ENCODE measurements at places on chromosomes 5 and 9.
A peak's percentile ranks its signal among the peaks of the same experiment; 100 is the strongest.

DNA sequence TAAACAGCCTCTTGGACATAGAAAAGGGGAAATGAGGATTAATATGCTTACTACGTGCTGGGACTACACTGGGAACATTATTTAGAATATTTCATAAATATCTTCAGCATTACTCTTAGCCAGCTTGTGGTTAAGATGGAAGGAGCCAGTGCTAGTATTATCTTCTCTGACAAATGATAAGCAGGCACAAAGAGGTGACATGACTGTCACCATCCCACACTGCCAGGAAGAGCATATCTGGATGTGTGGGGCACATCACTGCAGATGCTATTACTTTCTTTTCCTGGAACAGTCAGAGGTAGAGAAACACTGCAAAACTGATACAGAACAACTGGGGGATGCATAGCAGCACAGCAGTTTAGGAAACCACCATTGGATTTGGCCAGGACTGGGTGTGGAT is 281.0 kb upstream of the TNC start:
- H3K4me3 ChIP-seq: no peak overlapping the region
- no peaks in the 10 kb centered on the region for H3K27me3 ChIP-seq
- no peak for ATAC-seq
- H3K27ac ChIP-seq: no peak overlapping the region
- H3K36me3 ChIP-seq: no peaks in the 10 kb centered on the region
- peaks cover 7% of the 10 kb centered on the region for H3K4me1 ChIP-seq

DNA sequence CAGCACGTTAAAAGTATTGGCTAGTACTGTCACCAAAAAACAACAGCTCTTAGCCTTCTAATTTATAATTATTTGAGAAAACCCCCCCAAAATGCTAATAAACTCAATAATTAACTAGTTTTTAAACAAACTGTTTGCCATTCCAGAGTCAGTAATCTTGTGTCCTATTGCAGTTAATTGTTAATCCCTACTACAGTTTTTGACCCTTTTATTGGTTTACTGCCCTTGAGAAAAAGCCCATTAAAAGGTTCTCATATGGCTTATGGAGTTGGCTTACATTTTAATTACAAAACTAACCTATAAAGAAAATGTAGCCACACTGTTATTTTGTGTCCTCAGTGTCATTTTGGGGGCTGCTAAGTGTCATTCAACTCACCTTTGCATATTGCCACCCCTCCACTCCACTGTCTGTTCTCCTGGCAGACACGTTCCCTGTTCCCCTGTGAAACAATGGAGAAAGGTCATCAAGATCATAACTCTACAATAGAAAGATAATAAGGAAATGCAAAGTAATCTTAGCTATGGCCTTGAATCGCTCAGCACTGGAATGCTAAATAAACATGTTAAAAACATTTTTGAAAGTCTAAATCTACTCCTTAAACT is 51.6 kb upstream of the TXNDC8 start:
- no peak overlapping the region for H3K27ac ChIP-seq
- no peak for ATAC-seq
- H3K4me1 ChIP-seq: no peaks in the 10 kb centered on the region
- no peak overlapping the region for H3K4me3 ChIP-seq
- peaks cover under 1% of the 10 kb centered on the region for H3K27me3 ChIP-seq

DNA sequence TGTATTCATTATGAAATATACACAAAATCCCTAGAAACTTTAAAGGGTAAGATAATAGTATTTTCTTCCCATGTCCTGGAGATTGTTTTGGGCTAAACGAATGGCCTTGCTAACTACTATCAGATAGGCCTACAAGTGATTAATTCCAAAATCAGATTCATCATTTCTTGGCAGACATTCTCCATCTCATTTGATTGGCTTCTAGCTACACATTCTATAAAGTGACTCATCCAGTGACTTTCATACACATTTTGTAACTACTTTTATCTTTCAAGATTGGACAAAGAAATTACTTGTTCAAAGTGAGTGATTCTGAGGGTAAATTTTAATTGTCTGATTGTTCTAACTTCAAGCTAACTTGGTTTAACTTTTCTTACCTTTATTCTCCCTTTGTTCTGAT is 93.3 kb downstream of the RAPGEF6 start:
- H3K36me3 ChIP-seq: no peaks in the 10 kb centered on the region
- H3K27ac ChIP-seq: no peak overlapping the region
- no peak for ATAC-seq
- no peaks in the 10 kb centered on the region for H3K27me3 ChIP-seq
- H3K4me1 ChIP-seq: no peaks in the 10 kb centered on the region

DNA sequence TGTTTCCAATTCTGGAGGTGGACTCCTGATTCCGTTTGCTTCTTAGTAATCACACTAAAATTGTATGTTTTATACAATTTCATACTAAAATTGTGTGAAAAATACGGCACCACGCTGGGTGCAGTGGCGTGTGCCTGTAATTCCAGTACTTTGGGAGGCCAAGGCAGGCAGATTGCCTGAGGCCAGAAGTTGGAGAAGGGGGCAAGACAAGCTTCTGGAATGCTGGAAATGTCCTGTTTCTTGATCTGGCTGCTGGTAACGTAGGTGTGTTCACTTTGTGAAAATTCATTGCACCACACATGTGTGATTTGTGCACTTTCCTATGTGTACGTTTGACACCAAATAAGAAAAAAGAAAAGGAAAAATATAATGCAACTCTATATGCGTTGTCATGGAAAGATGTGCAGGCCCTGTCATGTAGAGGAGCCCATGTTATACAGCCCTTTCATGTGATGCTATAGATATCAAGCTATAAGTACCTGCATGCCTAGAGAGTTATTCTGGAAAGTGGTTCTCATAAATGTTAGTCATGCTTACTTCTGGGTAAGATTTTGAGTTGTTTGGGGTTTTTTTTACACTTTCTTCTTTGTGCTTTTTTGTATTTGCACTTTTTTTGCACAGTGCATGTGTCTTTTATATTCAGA is 119.9 kb downstream of the TMEM174 start:
- no peaks in the 10 kb centered on the region for H3K36me3 ChIP-seq
- H3K27ac ChIP-seq: no peak overlapping the region
- no peak for ATAC-seq
- peaks cover 78% of the 10 kb centered on the region for H3K27me3 ChIP-seq

DNA sequence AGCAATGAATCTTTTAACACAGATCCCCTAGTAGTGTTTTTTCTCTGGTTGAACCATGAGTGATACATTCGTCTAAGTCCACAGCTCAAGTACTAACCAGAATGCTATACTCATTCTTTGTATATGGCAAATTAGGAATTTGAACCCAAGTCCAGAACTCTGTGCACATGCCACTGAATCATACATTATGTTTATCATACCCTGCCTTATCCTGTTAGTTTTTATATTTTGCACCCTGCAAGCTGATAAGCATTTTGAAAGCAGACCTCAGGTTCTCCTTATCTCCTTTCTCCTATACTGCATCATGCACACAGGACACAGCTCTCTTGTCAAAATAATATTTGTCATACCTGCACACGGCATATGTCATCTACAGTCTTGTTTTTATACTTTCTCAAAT is 54.6 kb upstream of the ELL2 start:
- no peaks in the 10 kb centered on the region for H3K36me3 ChIP-seq
- no peaks in the 10 kb centered on the region for H3K4me1 ChIP-seq
- H3K27ac ChIP-seq: no peak overlapping the region
- ATAC-seq: no peak
- H3K27me3 ChIP-seq: no peaks in the 10 kb centered on the region

DNA sequence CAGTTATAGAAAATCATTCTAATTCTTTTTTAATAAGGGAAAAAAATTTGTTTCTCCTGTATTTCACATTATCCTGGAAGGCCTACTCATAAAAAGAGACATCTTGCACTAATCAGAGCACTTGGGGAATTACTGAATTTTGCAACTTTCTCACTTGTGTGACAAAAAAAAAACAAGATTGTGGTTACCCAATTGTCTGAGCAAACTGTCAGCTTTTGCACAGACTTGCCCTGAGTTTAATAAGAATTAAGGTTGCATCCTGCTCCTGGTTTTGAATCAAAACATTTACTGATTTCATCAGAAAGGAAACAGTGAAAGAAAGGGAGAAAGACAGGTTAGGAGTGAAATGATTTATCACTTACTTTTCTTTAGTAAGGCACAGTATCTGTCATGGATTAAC is 10.6 kb upstream of the SH3RF2 start:
- H3K36me3 ChIP-seq: no peaks in the 10 kb centered on the region
- H3K4me1 ChIP-seq: peaks cover 5% of the 10 kb centered on the region
- ATAC-seq: peak; percentile 79
- H3K27me3 ChIP-seq: no peaks in the 10 kb centered on the region
- no peak overlapping the region for H3K4me3 ChIP-seq

DNA sequence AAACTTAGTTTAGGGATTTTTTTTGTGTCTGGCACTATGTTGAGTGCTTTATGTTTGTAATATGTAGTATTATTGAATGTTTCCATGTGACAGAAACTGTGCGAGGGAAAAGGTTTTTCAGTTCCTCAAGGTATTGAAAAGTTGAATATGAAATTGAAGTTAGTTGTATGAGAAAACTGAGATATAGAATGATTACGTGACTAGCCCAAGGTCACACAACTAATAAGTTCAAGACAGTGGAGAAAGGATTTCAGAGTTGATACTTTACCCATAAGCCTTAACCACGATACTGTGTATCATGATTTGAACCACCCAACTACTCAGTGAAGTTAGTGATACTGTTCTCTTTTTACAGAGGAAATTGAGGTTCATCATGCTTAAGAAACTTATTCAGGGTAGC is 5.7 kb downstream of the NIPBL start:
- no peak for ATAC-seq
- no peak overlapping the region for H3K4me3 ChIP-seq
- peaks cover 92% of the 10 kb centered on the region for H3K4me1 ChIP-seq
- H3K27me3 ChIP-seq: no peaks in the 10 kb centered on the region
